Left ventricle myocardium inferior (tissue), 1 donor: ENCODE measurements at places on chromosomes 12 and 14.

GRCh38 chr12:22935090-22935489 is 310.1 kb downstream of the ETNK1 start:
- peak; percentile 21 for DNase-seq
- no peaks in the 10 kb centered on the region for H3K36me3 ChIP-seq
- H3K27me3 ChIP-seq: no peaks in the 10 kb centered on the region
- H3K27ac ChIP-seq: no peak overlapping the region
- peak overlapping the region; percentile 27 for H3K4me3 ChIP-seq

DNA sequence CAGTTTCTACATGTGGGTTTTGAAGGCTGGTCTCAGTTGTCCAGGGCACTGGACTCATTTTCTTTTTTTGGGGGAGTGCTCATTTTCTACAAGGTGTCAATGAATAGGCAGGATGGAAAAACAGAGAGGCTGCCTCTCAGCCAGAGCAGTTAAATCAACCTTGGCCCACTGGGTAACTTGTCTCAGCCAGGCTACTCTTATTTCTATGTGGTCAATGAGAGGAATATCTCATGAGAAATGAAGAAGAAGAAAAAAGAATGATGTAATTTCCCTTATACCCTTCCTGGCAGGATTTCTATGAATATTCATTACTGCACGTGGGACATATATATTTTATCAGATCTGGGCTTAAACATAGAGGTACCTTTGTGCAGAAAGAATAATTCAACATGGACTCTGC is 155.2 kb upstream of the E2F7 start:
- no peaks in the 10 kb centered on the region for H3K4me1 ChIP-seq
- no peak overlapping the region for H3K4me3 ChIP-seq
- no peaks in the 10 kb centered on the region for H3K27me3 ChIP-seq
- DNase-seq: no peak

GRCh38 chr12:131749618-131750315 is 38.9 kb downstream of the SFSWAP start:
- H3K4me1 ChIP-seq: no peaks in the 10 kb centered on the region
- peaks cover 72% of the 10 kb centered on the region for H3K36me3 ChIP-seq
- no peak overlapping the region for H3K4me3 ChIP-seq

DNA sequence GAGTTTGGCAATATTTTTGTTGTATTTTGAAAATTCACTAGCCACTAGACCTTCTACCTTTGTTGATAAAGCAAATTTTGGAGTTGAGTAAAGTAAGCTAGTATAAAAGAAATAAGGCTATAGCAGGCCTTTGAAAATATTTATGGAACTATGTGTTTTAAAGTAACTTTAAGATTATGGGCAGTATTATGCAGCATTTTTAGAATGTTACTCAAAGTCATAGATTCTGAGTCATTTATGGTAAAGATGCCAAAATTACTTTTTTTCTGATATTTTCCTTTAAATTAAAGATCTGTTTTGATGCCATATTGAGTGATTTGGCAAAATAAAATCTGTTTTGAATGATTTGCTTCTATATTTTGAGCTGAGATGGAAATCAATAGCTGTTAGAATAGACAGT is 57.2 kb downstream of the SYNE2 start:
- peaks cover 40% of the 10 kb centered on the region for H3K4me1 ChIP-seq
- no peak overlapping the region for H3K27ac ChIP-seq

DNA sequence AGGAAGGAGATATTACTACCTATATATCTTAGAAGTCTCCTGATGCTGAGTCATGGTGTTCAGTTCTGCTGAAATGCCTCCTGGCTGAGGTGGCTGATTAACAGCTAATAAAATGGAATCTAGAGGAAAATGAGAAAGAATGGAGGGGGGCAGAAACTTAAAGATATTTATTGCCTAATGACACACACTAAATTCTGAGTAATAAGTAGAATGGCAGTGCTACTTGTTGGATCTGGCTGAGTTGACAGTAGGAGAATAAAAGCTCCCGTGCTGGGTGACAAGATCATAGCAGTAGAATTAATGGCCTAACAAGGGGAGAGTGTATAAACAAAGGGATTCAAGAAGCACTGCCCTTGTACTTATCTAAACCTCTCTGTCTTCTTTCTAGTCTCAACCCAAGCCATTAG is 137.5 kb downstream of the CNTN1 start:
- H3K27ac ChIP-seq: no peak overlapping the region
- no peaks in the 10 kb centered on the region for H3K4me1 ChIP-seq
- H3K4me3 ChIP-seq: no peak overlapping the region
- no peak for DNase-seq
- H3K27me3 ChIP-seq: no peaks in the 10 kb centered on the region

- no peaks in the 10 kb centered on the region for H3K36me3 ChIP-seq
- H3K27me3 ChIP-seq: no peaks in the 10 kb centered on the region
- no peak for DNase-seq
- H3K4me1 ChIP-seq: peaks cover 14% of the 10 kb centered on the region
- H3K27ac ChIP-seq: no peak overlapping the region
- no peak overlapping the region for H3K4me3 ChIP-seq
Measured at GRCh38 chr12:48869191-48869590, 3.5 kb upstream of the RND1 start.

- no peaks in the 10 kb centered on the region for H3K4me1 ChIP-seq
- DNase-seq: no peak
- H3K27ac ChIP-seq: no peak overlapping the region
- no peaks in the 10 kb centered on the region for H3K27me3 ChIP-seq
Measured at GRCh38 chr12:109250523-109250922, 58.6 kb downstream of the FOXN4 start.

GRCh38 chr14:100706860-100707259 is 19.8 kb upstream of the DLK1 start:
- no peak overlapping the region for H3K4me3 ChIP-seq
- H3K27ac ChIP-seq: no peak overlapping the region
- peaks cover 27% of the 10 kb centered on the region for H3K4me1 ChIP-seq
- no peaks in the 10 kb centered on the region for H3K36me3 ChIP-seq

- H3K36me3 ChIP-seq: no peaks in the 10 kb centered on the region
- H3K4me1 ChIP-seq: peaks cover 42% of the 10 kb centered on the region
- H3K27me3 ChIP-seq: no peaks in the 10 kb centered on the region
- DNase-seq: no peak
- H3K27ac ChIP-seq: no peak overlapping the region
Measured at GRCh38 chr14:72563676-72564075, 330.2 kb downstream of the DPF3 start.

DNA sequence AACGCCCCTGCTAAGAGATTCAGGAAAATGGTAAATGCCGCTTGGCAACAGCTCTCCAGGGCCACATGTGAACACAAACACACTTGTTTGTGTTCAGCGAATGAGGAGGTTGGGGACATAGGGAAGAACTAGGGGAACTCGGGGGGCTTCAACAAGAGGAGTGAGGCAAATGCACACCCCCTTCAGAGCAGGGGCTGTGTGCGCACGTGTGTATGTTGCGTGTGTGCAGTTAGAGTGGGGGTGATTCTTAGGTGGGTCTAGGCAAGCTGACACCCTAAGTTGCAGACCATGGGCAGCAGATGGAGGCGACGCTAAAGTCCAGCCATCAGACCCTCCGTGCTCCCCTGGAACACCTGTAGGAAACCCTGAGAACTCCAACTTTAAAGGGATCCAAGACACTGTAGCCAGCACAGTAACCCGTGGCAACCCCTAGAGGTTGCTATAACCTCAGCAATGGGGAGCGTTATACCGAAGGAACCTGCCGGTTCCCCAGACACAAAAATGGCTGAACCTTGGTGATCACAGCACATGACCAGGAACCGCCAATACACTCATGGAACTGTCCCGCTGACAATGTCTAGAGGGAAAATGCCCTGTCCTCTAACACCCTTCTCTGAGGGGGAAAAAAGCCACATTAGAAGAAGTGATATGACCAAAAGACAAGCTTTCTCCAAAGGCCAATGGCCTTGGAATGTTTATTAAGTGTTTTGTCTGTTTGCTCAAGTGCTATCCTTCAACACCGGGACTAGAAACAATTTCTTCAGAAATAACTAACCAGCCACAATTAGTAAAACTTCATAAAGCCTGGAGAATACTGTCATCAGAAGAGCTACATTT is 86.5 kb upstream of the CEP83 start:
- no peak for DNase-seq
- H3K36me3 ChIP-seq: no peaks in the 10 kb centered on the region
- H3K27ac ChIP-seq: no peak overlapping the region
- no peaks in the 10 kb centered on the region for H3K27me3 ChIP-seq

GRCh38 chr14:92407410-92407809 is 84.4 kb downstream of the SLC24A4 start:
- H3K27me3 ChIP-seq: peaks cover 1% of the 10 kb centered on the region
- no peak overlapping the region for H3K27ac ChIP-seq
- DNase-seq: no peak

GRCh38 chr12:96669786-96670185 is 180.4 kb downstream of the CFAP54 start:
- H3K27me3 ChIP-seq: no peaks in the 10 kb centered on the region
- no peaks in the 10 kb centered on the region for H3K36me3 ChIP-seq
- no peaks in the 10 kb centered on the region for H3K4me1 ChIP-seq

DNA sequence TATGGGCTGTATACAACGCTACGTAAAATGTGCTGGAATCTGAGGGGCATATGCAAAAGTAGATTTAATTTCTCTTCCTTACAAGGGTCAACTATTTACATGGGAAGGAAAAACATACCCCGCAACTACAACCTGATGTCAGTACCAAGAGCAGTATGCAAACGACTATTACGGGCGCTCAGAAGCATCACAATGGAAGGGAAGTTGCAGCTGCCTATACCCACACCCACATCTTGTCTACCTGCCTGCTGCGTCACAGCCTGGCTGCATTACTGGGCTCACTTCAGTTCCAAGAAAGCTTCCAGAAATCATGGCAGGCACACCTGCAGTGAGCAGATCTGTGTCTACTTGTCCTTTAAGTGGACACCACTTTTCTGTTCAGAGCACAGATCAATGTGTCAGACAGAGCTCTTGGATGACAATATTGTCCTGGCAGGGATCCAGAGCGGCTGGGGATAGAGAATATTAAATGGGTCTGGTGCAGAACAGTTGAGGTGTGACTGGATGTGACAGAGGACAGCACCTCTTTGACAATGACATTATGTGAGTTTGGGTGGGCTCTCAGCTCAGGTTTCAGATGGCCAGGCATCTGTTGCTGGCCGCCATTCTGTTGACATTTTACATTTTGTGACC is 41.5 kb upstream of the GNG2 start:
- no peaks in the 10 kb centered on the region for H3K27me3 ChIP-seq
- H3K27ac ChIP-seq: no peak overlapping the region
- no peaks in the 10 kb centered on the region for H3K4me1 ChIP-seq
- no peaks in the 10 kb centered on the region for H3K36me3 ChIP-seq
- no peak overlapping the region for H3K4me3 ChIP-seq

DNA sequence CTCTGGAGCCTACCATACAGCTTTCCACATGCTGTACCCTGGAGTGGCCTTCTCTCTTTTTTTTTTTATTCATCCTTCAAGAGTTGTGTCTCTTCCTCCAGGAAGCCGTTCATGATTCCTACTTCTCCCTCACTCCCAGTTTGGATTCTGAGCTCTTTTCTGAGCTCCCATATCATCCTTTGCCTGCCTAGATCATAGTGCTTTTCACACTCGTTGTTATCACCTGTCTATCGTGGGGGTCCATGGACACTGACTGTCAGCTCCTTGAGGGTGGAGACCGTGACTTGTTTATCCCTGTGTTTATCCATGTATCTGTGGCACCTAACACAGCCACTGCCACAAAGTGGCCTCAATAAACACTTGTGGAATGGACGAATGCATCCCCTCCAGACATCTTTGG is 7.0 kb downstream of the AK7 start:
- H3K36me3 ChIP-seq: no peaks in the 10 kb centered on the region
- DNase-seq: no peak
- peaks cover 10% of the 10 kb centered on the region for H3K27me3 ChIP-seq
- no peak overlapping the region for H3K27ac ChIP-seq
- no peak overlapping the region for H3K4me3 ChIP-seq
- H3K4me1 ChIP-seq: peaks cover 8% of the 10 kb centered on the region

DNA sequence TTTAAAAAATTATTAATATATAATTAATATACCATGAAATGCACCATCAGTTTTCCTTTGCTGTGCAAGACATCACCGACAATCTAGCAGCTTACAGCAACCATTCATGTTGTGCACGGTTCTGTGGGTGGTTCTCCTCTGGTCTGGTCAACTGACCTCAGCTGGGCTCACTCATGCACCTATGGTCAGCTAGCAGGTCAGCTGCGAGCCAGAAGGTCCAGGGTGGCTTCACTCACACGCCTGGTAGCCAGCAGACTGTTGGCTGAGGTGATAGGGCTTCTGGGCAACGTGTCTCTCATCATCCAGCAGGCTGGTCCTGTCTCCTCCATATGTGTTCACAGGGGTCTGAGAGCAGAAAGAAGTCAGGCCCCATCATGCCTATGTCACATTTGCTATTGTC is 210.4 kb downstream of the KIF26A start:
- no peak for DNase-seq
- peaks cover 1% of the 10 kb centered on the region for H3K4me1 ChIP-seq
- H3K27me3 ChIP-seq: peaks cover 43% of the 10 kb centered on the region
- no peak overlapping the region for H3K4me3 ChIP-seq
- H3K27ac ChIP-seq: no peak overlapping the region

DNA sequence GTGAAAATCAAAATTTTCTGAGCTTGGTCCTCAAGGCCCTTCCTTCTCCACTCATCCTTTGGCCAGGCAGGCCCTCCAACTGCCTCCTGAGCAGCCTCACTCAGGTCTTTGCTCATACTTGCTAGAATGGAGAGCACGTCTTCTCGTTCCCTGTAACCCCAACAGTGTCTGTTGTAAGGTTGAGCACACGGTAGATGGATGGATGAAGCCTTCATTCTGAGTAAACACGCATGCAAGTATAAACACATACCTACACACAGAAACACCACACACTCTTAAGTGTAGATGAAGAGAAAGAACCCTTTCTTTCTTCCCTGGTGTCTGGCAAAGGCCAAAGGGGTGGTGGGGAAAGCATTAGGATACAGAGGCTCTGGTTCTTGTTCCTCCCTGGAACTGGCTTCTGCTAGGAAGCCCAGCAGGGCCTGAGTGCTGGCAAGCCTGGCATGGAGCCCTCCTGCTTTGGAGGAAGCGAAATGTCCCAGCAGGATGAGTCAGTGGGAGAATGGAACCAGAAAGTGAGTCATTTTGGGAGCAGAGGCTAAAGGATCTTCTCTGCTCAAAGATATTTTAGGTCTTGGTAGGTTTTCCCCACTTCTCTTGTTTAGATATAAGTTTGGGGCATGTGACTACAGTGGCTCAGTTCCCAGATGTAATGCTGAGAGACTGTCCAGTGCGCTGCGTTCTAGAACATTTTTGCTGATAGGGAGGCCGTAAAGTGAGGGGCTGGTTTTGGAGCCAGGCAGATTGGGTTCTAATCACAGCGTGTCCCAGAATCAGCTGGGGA is 127.4 kb downstream of the CACNA1C start:
- H3K36me3 ChIP-seq: no peaks in the 10 kb centered on the region
- DNase-seq: peak; percentile 67
- H3K27me3 ChIP-seq: no peaks in the 10 kb centered on the region
- H3K4me3 ChIP-seq: no peak overlapping the region

- peak within 1 kb of the TSS; percentile 70 for H3K4me3 ChIP-seq
- no peak within 1 kb of the TSS for H3K27ac ChIP-seq
- peaks cover 47% of the 10 kb centered on the region for H3K4me1 ChIP-seq
- H3K36me3 ChIP-seq: no peaks in the 10 kb centered on the region
- H3K27me3 ChIP-seq: peaks cover 70% of the 10 kb centered on the region
Measured at GRCh38 chr12:48004053-48004941, at the start of gene COL2A1. COL2A1 (minus strand) TSS chr12:48004476; CDS start chr12:48004321, 155 bp downstream.
